Activated CD8-positive, alpha-beta T cell treated with anti-CD3 and anti-CD28 coated beads for 36 hours (primary cell): ENCODE measurements at places on chromosomes 7 and 10.

DNA sequence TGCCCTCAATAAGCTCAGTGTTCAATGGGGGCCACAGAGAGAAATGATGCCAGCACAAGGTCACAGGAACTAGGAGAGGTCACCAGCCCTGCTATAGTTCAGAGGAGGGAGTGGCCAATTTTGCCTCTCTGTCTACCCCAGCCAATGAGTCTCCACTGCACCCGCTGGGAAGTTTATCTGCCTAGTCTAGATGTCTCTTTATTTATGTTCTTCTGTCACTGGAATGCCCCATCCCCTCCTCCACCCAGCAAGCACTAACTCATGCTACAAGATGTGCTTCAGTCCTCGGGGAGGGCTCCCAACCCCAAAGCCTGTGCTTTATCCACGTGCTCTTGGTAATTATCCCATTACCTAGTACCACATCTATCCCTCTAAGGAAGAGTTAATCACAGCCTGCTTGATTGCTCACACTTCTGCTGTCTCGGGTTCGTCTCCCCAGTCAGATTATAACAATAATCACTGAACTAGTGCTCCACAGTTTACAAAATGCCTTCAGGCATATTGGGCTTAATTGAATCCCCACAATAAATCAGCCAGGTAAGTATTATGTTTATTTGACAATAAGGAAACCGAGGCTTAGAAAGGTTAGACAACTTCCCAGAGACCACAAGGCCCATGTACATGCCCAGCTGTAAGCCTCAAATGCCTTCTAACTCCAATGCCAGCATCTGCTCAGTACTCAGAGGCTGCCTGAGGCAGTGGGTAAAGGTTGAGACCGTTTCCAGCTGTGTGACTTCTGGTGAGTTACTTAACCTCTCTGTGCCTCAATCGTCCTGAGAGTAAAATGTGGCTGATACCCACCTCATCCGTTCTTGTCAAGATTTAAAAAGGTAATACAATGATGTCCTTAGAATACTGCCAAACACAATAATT, 3.9 kb downstream of the HIP1 start:
- no peak for DNase-seq

- DNase-seq = no peak
Measured at GRCh38 chr7:11130601-11131000, 156.9 kb downstream of the PHF14 start.

DNA sequence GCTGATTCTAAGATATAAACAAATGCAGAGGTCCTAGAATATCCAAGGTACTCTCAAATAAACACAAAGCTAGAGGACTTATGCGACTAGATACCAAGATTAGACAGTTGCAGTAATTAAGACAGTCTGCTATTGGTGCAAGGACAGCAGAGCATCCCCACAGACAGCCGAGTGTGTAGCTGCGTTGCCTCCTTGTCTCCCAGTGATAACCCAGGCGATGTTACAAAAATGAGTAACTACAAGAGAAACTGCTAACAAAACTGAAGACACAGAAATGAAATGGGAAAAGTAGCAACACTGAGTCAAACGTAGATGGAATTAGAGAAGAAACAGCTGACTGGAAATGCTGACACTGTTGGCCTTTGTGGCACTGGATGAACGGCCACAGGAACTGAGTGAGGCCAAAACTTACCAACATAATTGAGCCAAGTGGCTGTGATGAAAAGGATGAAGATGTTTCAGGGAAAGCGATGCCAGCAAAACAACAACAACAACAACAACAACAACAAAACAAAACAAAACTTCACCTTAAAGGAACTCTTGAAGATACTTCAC, 54.3 kb downstream of the BAIAP2L1 start:
- DNase-seq = no peak

GRCh38 chr7:45574669-45575500, 717 bp downstream of the ADCY1 start:
- DNase-seq = no peak

GRCh38 chr7:23894892-23895569, 185.0 kb downstream of the STK31 start:
- DNase-seq = peak; percentile 39

- no peak for DNase-seq
Measured at GRCh38 chr10:44311563-44312051, 73.3 kb downstream of the CXCL12 start.

GRCh38 chr7:121796936-121797656, 75.9 kb upstream of the PTPRZ1 start:
- DNase-seq = no peak

DNA sequence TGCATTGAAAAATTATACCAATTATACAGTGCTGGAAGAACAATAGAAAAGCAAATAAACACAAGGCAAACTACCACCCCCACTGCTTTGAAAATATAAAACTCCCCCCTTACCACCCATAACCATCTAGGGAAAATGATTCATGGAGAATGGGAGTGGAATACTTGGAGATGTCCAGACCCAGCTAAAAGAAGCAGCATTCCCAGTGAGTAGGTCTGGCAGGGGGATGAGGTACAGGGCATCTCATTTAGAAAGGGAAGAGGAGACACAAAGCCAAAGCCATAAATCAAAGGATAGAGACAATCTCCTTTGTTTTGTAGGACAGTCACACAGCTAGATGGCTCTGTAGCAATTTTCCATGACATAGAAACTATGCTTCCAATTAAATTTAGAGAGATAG, 36.0 kb upstream of the DGKI start:
- DNase-seq = no peak

- no peak for DNase-seq
Measured at GRCh38 chr7:128379900-128380479, 18.5 kb upstream of the PRRT4 start.

- peak; percentile 62 for DNase-seq
Measured at GRCh38 chr10:6581778-6582228, 1.7 kb upstream of the PRKCQ start.

- no peak for DNase-seq
Measured at GRCh38 chr7:82286096-82286797, 157.3 kb downstream of the CACNA2D1 start.

DNA sequence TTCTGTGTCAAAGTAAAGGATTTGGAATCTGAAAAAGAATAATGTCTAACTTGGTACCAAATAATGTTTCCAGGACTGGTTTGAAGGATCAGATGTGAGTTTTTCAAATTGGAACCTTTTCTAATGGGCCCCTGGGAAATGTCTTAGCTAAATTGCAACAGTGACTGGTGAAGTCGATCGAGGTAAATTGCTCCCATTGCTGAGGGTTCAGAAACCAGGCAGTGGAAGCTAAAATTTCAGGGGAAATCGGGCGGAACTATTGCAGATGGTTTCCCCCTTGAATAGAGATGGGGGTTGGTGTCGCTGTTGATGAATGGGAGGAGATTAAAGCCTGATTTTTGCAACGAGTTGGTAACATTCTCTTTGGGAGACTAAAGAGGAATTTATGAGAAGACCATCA, 112.7 kb downstream of the SND1 start:
- DNase-seq = no peak

- DNase-seq = no peak
Measured at GRCh38 chr7:16626388-16626787, 19.2 kb downstream of the ANKMY2 start.

- no peak for DNase-seq
Measured at GRCh38 chr10:76403912-76404311, 972.5 kb downstream of the LRMDA start.

- no peak for DNase-seq
Measured at GRCh38 chr7:47577321-47577919, 4.5 kb downstream of the TNS3 start.

DNA sequence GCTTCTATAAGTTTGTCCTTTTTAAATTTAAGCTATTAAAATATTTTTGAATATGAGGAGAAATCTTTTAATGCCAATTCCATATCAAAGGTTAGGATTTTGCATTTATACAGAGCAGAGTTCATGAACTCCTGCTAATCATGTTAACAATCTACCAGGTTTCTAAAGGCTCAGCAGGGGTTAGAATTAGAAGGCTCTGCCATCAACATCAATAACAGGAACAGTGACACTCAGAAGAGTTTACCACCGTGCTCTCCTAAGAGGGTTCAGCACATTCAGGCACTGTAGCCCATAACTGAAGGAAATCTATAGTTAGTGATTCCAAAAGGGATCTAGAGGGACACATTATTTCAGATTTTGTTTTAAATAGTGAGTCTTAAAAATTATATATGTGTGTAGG, 100.1 kb downstream of the HOXA1 start:
- DNase-seq = no peak

DNA sequence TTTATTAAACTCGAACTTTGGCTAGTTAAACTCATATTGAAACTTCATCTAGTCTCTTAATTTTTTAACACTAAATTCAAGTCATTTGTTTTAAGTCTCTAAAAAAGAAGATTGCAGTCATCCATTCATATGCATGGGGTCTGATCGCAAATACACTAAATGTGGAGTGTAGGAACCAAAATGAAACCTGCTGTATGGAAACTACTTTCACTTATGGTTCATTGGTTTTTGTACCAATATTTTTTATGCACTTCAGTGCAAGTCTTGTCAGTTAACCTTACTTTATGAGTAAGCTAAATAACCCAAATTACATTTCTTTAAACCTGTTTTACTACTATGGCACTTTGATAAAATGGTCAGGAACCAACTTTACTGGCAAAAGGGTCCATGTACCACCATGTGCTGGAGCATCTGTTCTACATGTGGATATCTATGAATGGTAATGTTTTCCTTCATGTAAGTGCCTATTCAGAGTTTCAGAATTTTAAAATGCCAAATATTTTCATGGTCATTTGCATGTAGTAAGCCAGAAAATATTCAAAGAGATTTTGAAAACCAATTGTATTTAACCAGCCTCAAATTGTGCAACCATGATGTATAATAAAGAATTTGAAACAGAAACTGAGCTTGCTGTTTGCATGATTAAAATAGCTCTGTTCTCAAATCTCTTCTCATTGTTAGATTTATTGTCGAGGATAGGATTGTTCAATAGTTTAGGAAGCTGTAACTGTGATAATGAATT, 7.6 kb upstream of the SUPV3L1 start:
- no peak for DNase-seq

GRCh38 chr10:123882681-123883445, 8.7 kb downstream of the CPXM2 start:
- DNase-seq = no peak

- peak; percentile 70 for DNase-seq
Measured at GRCh38 chr10:30742471-30742870, 112.9 kb upstream of the LYZL2 start.

DNA sequence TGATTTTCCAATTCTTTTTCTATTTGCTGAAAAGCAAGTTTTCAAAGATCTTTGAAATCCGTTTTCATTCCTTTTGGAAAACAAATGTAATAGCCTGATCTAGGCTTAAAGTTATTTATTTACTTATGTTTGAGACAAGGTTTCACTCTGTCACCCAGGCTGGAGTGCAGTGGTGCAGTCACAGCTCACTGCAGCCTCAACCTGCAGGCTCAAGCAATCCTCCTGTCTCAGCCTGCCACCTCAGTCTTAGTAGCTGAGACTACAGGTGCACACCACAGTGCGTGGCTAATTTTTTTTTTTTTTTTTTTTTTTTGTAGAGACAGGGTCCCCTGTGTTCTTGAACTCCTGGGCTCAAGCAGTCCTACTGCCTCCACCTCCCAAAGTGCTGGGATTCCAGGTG, 4.6 kb downstream of the ST7 start:
- DNase-seq = no peak

DNA sequence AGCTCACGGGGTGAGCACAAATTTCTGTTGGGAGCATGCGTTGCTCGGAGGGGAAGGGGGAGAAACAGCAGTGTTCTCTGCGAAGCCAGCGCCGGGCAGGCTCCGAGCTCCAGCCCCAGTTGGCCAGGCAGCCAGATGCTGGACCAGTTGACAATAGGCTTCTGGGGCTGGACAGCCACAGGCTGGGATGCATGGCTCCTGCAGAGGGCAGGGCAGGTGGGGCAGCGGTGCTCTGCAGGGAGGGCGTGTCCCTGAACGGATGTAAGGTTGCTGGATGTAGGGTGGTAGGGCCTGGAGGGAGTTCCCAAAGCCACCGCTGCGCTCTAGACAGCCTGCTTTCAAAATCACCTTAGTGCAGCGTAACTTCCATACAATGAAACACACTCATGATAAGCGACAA, 574.9 kb downstream of the GLRX3 start:
- no peak for DNase-seq

DNA sequence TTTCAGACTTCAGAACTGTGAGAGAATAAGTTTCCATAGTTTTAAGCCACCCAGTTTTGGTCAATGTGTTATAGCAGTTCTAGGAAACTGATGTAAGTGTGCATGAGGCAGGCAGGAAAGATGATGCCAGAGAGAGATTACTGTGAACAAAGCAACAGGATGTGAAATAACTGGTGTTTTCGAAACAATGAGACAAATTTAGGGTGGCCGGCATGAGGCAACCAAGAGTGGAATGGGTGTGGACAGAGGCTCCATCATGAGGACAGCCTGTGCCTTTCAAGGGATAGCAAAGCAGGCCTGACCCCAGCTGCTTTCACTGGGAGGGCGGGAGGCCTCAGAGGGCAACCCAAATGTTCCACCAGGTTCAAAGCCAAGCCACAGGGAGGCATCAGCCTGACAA, 67.3 kb upstream of the UCN3 start:
- peak; percentile 65 for DNase-seq

- DNase-seq = no peak
Measured at GRCh38 chr10:113056441-113057021, 106.5 kb downstream of the TCF7L2 start.

- no peak for DNase-seq
Measured at GRCh38 chr10:97582169-97582568, 2.0 kb upstream of the HOGA1 start.

DNA sequence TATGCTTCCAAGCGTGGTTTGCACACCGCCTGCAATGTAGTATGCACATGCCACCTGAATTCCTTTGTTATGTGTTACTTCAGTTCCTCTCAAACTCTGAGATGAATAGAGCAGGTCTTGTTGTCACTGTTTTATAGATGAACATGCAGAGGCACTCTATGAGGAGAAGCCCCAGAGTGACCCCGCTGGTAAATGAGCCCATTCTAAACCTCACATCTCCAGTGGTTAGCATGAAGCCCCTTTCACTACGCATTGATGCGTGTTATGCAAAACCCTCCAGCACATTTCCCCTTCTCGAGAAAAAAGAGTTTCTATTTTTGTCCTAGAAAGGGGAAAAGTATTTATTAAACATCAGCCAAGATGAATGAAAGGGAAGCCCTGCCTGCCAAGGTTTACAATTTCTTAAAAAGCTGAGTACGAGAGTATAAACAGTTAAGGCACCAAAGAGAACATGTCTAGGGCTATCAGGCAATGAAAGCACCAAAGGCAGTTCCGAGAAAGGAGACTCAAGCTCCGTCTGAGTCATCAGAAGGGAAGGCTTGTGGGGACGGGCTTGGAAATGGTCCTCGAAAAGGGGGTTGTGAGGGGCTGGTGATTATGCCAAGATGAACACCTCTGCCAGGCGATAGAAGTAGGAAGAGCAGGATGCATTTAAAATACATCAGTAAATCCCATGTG, 58.7 kb upstream of the PFKP start:
- no peak for DNase-seq

- no peak for DNase-seq
Measured at GRCh38 chr10:108663587-108663986, 1259.7 kb downstream of the XPNPEP1 start.

GRCh38 chr10:77873536-77874380, 52.8 kb downstream of the DLG5 start:
- peak; percentile 85 for DNase-seq
